Activated CD4-positive, alpha-beta T cell treated with anti-CD3 and anti-CD28 coated beads for 1 hour (primary cell): ENCODE measurements at places on chromosomes 2 and 18.

DNA sequence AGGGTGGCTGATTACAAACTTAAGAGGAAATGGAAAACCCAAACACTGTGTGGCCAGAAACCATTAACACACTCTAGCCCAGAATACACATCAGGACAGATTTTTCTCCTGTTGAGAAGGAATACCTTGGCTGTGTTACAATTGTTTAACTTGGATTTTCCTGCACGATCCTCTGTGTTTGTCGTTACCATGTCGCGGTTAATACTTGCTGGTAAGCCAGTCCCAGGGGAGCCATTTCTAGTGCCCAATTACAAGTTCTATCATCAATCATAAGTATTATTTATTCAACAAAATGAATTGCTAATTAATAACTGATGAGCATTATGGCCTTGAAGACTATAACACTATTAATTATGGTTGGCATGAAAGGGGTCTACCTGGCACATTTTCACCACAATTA, 146.8 kb downstream of the LNPK start:
- no peak for DNase-seq

GRCh38 chr2:43110442-43110871, 115.9 kb downstream of the ZFP36L2 start:
- DNase-seq: no peak

DNA sequence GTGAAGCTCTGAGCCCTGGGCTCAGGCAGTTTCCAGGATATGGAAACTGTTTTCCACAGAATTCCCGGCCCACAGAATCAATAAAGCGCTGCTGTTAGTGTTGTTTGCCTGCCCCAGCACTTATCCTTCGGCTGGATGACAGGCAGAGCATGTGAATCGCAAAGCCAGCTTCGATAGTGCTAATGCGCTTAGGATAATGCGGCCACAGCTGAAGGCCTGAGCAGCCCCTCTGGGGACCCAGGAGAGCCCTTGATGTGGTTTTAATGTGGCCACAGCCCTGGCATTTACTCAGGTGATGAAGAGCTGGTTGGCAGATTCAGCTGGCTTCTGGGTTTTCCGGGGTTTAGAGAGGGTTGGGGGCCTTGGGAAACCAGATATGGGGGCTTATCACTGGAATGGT, 23.7 kb downstream of the PCARE start:
- DNase-seq: no peak

DNA sequence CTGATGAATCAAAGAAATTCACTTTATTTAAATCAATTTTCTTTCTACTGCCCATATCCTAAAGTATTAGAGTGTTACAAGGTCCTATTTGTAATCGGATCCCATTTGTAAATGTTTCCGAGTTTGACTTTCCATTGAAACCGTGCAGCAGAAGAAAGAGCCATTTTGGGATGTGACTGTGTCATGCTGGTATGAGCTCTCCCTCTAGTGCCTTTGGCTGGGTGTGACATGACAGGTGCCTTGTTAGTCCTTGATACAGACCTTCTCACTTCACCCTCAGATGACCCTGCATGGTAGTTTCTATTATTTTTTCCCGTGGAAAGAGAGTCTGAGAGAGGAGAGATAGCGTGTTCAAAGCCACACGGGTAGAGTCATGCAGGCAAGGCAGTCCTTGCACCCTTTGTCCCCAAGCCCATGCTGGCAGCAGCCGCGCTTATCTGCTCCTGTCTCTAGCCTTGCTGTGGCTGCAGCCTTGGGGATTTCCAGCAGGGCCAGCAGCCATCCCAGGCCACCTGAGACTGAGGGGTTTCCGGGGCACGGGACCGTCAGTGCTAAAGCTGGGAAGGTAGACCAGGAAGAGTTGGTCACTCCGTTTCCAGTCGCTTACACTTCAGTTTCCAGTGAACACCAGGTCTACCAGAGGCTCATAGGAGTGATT, 21.4 kb downstream of the CHMP1B start:
- DNase-seq: no peak

- DNase-seq: no peak
Observed at GRCh38 chr18:44973282-44973681, 292.6 kb downstream of the SETBP1 start.

DNA sequence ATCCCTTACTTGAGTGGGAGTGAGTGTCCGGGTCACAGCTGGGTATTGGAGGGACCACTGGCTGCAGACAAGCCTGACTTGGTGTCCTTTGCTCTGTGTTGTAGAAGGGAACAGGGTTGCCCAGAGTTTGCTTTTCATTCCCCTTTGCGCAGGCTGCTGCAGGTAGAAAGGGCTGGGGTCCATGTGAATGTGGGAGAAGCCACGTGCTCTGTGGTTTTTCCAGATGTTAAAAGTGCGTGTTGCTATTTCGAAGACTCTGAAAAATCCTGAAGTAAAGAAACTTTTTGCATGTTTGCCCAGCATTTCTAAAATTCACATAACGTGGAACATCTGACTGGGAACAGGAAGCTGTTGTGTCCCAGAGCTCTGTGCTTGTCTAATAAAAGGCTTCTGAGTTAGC, 28.8 kb downstream of the GLI2 start:
- no peak for DNase-seq

- DNase-seq: no peak
Observed at GRCh38 chr2:23602116-23602515, 217.1 kb downstream of the KLHL29 start.

- DNase-seq: no peak
Observed at GRCh38 chr2:88540346-88540745, 86.9 kb downstream of the EIF2AK3 start.

DNA sequence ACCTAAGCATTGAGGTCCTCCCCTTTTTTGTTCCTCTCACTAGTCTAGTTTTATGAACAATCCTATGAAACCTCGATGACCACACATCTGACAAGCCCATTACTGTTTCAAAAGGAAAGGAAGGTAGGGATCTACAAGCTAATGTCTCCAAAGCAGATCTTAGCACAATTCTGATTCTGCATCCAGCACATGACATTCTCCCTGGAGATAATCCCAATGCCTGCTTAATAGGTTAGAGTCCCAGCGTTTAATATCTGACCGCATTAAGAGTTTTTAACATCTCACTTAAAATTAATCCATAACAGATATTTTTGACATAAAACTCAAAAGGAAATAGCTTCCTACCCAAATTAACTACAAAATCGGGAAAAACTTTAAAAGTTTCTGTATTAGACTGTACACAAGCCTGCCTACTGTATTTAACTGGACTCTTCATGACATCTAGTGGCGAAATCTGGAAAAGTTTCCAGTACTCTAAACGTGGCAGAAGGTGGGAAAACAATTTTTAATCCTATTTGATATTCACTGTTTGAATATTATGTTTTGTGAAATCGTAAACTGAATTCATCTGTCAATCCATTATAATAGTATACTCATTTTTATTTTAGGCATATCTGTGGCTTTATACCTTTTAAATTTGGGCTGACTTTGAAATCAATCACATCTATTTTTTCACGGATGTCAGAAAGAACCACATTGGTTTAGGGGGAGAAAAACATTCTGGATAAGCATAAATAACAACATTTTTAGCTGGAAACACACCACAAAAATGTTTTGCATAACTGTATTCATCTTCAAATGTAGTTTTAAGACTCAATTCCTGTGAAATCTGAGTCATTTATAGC, 62.4 kb downstream of the TXNL1 start:
- DNase-seq: no peak

GRCh38 chr18:7413906-7414305, 153.2 kb upstream of the PTPRM start:
- DNase-seq: no peak

DNA sequence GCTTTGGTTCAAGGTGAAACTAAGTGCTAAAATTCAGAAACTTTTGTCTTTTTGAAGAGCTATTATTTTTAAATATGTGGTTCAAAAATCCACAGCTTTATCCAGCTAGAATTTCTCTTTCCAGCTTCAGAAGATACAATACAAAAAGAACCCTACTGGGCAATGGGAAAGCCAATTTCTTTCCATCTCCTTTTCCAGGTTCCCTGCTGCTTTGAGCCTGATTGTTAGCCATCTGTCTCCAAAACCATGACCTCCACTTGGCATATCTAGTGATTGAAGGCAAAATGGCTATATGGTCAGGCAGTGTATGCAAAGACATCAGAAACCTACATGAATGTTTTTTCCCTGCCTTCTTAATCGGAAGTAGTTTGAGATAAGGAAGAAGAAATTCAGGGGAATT, 134.1 kb downstream of the KCNH7 start:
- DNase-seq: no peak

DNA sequence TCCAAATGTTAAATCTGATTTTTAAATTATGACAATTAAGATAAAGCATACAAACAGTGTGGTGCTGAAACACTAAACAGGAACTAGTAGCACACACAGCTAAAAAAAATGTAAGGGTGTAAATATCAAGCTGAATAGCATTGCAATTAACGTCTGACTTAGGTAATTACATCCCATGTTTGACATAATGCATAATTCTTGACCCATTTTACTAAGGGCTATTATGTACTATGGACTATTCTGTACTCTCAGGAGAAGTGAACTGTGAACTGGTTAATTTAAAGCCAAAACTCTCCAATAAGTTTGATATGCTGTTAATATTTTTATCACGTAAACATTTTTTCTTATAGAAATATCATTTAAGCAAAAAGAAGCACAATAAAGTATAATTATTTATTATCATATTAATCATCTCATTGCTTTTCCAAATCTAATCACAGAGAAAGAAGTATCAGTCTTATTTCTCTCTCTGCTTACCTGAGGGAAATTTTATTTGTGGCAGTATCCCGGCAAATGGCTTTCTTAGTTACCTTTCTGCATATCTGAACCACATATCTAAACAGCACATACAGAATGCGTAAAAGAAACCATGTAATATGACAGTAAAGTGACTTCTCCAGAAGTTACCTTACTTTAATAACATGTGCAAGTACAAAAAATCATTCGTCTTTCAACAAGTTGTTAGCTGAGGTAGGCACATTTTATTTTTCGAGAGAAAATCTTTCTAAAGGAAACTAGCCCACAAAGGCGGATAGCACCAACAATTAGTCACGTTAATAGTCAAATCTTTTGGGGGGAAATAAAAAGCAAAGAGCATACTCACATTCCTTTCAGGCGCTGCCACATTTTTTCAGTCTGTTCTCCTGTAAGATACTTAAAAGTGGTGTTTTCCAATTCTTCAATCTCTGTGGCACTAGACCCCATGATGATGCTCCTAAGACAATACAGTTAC, 94.9 kb upstream of the PDE1A start:
- DNase-seq: no peak

DNA sequence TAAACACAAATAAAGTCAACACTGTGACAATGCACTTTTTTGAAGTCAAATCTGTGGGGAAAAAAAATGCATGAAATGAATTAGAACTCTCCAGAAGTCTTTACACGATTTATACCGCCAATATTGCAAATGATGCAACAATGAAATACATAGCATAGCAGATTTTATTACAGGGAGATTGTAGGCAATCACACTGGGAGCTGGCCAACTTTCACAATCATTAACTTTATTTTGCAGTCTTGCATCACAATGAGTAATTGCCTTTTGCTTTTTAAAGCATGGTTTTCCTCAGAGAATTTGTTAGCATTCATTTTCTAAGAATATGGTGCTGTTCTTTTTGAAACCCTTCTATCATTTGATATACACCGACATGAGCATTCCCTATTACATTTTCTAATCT, 366.4 kb upstream of the FSIP2 start:
- no peak for DNase-seq

GRCh38 chr2:121086450-121086849, 198.6 kb downstream of the TFCP2L1 start:
- no peak for DNase-seq

DNA sequence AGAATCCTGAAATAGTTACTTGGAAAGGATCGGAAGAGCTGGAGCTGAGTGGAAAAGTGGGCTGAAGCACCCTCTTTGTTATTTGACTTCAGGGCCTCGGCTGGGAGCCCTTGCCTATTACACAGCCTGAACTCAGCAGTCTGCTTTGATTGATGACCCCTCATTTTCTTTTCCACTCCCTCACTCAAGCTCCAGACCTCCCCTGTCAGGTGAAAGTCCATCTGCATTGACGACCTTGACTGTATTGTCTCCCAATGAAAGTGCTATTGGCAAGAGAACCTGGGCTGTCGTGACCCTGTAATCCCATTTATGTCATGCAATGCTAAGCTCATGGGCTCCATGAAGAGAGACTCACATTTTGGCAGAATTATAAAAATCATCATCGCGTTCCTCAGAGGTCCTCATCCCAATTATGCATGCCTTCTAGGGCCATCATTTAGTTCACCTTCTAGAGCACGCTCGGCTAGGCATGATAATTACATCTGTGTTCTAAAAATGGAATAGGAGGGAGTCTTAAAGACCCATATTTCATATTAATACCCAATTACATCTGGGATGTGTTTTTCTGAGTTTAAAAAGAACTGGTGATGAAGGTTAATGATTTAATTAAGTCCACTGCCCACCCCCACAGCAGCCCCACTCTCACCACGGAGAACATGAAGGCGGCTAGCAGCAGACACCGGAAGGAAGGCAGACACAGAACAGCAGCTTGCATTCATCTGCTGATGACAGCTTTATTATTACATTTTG, 472.5 kb downstream of the PID1 start:
- DNase-seq: no peak
